ENCODE measurements at places on chromosomes 3 and 15.

GRCh38 chr3:8438507-8439079, 63.0 kb upstream of the LMCD1 start:
- no peak for DNase-seq

- no peak for DNase-seq
Observed at GRCh38 chr3:193903966-193904365, 232.0 kb upstream of the HES1 start.

- no peak for DNase-seq
Observed at GRCh38 chr15:73394782-73395181, 26.0 kb upstream of the HCN4 start.

GRCh38 chr3:177466074-177466473, 268.8 kb upstream of the TBL1XR1 start:
- no peak for DNase-seq

DNA sequence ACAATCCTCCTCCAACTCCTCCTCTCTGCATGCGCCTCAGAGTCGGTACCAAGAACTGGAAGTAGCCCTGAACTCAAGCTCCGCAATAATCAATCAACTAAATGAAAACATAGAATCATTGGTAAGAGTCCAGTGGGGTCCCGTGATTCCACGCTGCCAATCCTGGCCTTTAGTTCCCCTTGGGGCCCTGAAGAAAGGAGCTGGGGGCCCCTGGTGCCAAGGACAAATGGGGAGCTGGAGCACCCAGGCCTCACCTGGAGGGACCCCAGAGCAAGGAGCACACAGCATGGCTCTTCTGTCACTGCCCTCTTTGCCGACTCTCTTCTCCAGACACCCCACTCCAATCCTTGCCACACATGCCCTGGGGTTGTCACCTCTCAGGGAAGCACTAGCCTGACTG, 80.3 kb downstream of the ADAMTS7 start:
- no peak for DNase-seq

- DNase-seq, result no peak
Observed at GRCh38 chr3:155386919-155387318, 93.4 kb upstream of the STRIT1 start.

Data from HS-27A (cell line).